ENCODE measurements at places on chromosomes 7 and 10.
A peak's percentile ranks its signal among the peaks of the same experiment; 100 is the strongest.

DNA sequence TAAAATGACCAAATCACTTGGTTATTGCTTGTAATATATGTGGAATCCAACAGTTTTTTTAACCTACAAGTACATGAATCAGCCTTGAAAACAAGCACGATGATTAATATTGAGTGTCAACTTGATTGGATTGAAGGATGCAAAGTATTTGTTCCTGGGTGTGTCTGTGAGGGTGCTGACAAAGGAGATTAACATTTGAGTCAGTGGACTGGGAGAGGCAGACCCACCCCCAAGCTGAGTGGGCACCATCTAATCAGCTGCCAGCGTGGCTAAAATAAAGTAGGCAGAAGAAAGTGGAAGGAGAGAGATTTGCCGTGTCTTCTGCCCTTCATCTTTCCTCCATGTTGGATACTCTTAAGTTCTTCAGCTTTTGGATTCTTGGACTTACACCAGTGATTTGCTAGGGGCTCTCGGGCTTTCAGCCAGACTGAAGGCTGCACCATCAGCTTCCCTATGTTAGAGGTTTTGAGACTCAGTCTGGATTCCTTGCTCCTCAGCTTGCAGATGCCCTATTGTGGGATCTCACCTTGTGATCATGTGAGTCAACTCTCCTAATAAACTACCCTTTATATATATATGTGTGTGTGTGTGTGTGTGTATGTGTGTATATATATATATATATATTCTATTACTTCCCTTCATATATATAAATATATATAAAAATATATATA lies 118.4 kb upstream of the WDR11 start:
- DNase-seq = no peak

DNA sequence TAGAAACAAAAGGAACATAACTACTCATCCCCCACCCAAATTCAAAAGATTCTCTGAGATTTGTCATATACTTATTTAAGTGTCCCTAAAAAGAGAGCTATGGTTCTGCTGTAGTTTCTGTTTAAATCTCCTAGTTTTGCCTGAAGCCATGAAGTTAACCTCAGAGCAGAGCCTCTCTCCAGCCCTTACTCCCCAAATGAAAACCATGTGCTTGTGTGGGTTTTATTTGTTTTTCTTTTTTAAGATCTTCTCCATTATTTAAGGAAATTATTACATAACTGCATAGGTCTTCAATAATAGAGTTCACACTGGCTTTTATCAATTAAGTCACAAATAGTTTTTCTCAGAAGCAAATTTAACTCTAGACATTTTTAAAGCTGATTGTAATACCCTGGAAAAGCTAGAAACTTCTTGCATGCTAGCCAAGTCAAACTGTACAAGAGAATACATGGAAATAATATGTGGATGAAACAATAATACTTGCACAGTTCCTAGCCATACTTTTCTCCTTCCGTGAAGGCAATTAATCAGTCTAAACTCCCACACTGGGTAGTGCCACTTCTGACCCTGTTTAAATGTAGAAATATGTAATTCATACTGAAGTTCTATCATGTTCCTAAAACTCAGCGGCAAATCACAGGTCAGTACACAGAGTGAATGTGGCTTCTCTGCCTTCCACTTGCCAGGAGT lies 579.7 kb downstream of the SUGCT start:
- DNase-seq = peak; percentile 27

GRCh38 chr7:30994206-30995100 lies 30.7 kb downstream of the GHRHR start:
- no peak for DNase-seq

GRCh38 chr7:15820319-15820718 lies 133.8 kb upstream of the MEOX2 start:
- DNase-seq = no peak

DNA sequence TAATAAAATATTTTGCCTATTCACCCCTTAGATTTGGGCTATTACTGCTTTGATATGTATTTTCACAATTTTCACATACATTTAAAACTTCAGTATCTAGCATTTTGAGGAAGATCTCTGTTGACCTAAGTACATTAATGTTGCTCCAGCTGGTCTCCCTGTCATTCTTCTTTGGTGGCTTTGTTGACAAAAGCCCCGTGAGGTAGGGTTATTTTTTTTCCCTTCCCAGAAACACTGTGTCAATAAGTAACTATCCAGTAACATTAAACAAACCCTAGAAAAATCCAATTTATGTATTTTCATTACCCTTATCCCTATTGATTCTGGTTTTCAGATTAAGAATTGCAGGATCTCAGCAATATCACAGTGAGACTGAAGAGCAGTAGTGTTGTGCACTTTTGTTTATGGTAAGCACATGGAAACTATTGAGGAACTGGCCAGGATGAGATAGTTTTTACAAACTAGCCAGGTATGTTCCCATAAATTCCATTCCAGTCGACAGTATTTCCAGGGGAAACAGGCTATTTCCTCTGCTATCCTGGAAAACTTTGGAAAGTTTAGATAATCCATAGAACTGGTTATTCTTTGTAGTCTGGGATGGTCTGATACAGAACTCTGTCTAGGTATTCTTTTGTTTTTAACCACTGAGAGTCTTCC lies 198.2 kb downstream of the PON1 start:
- DNase-seq = no peak

Measured in fibroblast of the conjunctiva (primary cell).